Activated CD4-positive, alpha-beta T cell treated with anti-CD3 and anti-CD28 coated beads, Interleukin-2, amount 10 ng/mL, durations not matched to agents 24 days and 14 days (primary cell): ENCODE measurements at places on chromosomes 13 and 19.
A peak's percentile ranks its signal among the peaks of the same experiment; 100 is the strongest.

DNA sequence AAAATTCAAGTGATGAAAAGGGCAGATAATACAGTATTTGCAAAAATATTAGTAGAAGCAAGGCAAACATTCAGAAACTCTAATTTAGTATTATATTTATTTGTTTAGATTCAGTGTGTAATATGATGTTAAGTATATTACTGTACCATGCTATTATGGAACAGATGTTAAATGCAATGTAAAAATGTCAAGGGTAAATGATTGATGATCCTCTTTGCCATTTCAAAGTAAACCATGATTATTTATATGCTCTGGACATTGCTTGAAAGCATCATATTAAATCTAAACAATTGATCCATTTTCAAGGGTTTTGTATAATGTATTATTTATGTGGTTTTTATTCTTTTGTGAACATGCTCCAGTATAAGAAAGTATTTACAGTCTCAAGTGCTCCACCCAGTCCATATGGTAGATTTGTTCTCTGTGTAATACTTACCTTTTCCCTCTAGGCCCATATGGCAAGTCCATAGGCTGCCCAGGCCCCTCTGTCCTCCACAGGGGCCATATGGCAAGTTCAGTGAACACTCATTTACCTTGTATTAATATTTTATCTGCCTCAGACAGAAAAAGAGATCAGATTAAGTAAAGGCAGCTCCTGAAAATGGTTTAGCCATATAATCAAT is 353.5 kb downstream of the DACH1 start:
- no peak for DNase-seq

DNA sequence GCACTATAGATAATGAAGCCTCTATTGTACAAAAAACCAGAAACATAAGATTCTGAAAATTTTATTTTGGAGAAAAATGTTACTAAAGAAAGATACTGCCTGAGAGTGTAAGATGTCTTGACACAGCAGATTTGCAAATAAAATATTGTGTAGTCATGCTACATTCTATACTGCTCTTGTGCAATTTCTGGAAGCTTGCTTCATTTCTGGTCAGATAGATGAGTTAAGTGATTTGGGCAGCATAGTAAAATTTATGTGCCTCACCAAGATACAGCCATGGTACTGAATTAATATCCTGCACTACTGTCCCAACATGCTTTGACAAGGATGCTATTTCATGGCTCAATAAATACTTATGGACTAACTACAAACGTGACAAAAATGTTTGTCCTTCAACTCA is 55.1 kb upstream of the STARD13 start:
- no peak for DNase-seq

- DNase-seq, result no peak
Measured at GRCh38 chr19:30744741-30745475, 372.7 kb downstream of the ZNF536 start.

GRCh38 chr13:97758317-97758716 is 195.2 kb upstream of the IPO5 start:
- peak; percentile 6 for DNase-seq

DNA sequence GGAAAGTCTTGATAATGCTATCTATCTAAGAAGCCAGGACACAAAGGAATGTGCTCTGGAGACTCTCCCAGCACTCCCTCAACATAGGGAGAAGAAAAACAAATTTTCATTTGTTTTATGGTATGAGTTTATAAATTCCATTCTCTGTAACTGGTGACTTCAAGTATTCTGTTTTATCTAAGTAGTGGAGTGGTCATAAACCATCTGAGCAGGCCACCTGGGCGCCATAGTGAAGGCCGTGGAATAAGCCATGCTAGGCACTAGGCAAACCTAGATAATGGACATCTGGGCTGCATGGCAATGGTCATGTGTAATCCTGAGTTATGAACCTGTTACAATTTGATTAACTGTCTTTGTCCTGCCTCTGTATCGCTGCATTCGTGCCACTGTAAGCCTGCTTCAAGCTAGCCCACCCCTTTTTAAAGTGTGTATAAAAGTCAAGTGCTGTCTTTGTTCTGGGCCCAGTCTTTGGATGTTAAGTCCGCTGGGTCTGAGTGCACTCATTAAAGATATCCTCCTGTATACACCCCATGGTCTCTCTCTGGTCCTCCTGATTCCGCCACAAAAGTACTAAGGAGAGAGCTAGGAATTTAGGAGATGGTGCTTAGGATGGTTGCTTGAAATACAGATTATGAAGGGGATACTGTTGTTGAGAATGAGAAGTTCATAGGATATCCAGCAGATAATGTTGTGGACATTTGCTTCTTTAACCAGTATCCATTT is 13.2 kb downstream of the GTF2F2 start:
- no peak for DNase-seq

DNA sequence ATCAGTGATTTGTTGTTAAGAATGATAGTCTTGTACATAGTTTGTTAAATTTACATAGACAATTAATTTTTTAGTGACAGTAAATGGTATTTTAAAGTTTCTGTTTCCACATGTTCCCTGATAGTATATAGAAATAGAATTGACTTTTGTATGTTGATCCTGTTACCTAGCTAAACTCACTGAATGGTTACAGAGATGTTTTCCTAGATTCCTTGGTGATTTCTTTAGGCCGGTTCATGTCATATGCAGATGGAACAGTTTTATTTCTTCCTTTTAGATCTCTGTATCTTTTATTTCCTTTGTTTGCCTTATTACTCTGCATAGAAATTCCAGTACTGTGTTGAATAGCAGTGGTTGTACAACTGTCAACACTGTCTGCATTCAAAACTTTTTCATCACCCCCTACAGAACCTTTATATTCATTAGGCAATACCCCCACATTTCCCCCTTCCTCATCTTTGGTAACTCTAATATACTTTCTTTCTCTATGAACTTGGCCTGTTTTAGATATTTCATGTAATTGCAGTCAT is 86.3 kb downstream of the NBEA start:
- no peak for DNase-seq

GRCh38 chr13:84865783-84866221 is 933.4 kb downstream of the SLITRK6 start:
- DNase-seq, result no peak

GRCh38 chr13:79621449-79621848 is 140.5 kb downstream of the NDFIP2 start:
- no peak for DNase-seq

DNA sequence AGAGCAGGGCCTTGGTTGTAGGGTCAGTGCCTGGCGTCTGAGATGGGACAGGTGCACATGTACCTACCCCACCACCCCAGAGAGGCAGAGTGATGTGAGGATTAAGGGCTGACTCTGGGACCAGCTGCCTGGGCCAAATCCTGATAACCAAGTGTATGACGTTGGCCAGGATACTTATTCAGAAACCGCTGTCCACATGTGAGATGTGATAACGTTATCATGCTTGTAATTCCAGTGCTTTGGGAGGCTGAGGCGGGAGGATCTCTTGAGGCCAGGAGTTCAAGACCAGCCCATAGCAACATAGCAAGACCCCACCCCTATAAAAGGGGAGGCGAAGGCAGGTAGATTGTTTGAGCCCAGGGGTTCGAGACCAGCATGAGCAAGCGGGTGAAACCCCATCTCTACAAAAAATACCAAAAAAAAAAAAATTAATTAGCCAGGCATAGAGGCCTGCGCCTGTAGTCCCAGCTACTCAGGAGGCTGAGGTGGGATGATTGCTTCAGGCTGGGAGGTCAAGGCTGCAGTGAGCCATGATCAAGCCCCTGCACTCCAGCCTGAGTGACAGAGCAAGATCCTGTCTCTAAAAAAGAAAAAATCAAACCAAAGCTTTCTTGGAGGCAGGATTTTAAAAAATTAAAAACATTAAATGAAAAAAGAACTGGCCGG is 10.0 kb downstream of the ADGRE5 start:
- no peak for DNase-seq

GRCh38 chr13:80499536-80500290 is 158.8 kb upstream of the SPRY2 start:
- no peak for DNase-seq

GRCh38 chr19:389935-390289 is 19.0 kb downstream of the C2CD4C start:
- no peak for DNase-seq

DNA sequence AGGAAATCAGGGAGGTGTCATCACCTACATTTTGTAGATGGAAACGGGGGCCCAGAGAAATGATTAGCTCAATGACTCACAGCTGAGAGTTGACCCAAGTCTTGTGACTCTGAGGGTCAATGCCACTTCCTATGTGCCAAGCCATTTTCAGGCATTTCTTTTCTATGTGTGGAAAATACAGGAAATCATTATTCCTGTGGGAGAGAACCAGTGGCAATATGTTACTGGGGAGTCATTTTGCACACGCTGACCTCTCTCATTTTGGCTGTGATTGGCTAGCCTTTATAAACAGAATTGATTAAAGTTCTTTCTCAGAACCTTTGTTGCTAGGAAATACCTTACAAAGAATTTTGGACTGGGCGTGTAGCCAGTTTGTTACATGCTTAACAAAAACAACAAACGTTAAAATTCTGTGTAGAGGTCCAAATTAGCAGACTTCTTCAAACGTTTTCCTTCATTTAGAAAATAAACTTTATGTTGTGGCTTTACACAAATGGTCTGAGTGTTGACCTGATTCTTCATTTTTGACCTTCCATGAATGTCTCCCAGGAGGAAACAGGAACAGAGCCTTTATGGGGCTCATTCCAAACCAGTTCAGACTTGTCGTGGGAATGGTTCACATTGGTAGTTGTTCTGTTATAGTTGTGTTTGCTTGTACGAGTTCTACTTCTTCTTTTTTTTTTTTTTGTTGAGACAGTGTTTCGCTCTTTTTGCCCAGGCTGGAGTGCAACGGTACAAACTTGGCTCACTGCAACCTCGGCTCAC is 11.4 kb downstream of the PCCA start:
- DNase-seq, result no peak

DNA sequence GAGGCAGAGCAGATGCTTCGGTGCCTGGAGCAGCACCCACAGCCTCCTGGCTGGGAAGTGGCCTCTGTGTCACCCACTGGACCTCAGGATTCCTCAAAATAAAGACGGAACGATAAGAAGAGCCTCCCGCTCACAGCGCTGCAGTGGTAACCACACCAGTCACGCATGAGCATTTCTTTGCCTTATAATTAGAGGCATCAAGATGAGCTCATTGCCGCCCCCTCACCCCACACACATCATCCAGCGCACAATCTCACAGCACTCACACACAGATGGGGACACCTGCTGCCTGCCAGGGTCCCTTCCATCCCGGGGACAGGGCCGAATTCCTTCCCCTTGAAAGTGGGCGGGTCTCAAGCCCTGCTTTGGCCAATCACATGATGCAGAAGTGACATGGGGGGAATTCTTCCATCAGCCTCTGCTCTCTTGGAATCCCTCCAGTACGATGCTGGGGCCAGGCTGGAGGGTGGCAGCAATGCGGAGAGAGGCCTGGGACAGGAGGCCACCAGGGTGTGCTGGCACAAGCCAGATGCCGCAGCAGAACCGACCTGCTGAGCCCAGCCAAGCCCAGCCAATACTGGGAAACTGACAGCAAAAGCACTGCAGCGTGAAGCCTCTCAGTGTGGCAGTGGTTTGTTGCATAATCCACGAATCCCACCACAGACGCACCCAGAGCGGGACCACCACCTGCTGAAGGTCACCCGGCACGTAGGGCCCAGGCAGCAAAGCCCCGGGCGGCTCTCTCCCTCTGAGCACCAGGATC is 16.0 kb downstream of the PIP5K1C start:
- DNase-seq, result no peak

- no peak for DNase-seq
Measured at GRCh38 chr19:8120636-8121480, 28.5 kb downstream of the FBN3 start.

GRCh38 chr19:4326837-4327251 is 11.8 kb downstream of the STAP2 start:
- DNase-seq, result peak; percentile 70

GRCh38 chr19:32339988-32340874 is 5.2 kb upstream of the ZNF507 start:
- peak; percentile 83 for DNase-seq

DNA sequence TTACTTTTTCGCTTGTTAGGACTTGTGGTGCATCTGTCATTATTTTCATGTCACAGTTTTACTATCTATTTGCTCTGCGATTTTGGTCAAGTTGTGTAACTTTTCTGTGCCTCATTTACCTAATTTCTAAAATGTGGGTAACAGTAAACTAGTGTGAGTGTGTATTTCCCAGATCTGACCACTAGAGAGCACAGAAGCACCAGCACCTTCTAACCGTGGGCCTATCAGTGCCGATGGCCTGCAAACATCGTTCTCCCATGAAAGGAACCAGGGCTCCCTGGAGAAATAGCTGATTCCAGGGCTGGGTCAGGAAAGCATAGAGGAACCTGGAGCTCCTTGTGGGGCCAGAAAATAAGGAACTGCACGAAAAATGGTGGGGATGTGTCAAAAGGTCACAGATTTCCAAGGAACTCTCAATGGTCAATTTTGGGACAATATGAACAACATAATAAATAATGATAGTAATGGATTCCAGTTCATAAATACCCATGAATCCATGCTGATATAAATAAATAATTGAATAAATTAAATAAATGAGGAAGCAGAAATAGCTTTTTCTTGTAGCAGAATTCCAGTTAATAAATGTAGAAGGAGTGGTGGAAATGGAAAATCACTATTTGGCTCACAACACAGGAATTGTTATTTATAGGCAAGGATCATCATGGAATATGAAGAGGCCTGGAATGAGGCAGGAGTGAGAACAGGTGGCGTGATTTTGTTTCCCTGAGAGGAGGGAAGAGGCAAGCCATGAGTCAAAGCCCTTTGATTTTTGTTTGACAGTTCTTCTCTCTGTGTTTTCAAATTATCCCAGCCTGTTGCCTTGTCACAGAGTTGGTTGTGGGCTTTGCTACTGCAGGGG is 31.1 kb downstream of the CEACAM8 start:
- DNase-seq, result peak; percentile 71

DNA sequence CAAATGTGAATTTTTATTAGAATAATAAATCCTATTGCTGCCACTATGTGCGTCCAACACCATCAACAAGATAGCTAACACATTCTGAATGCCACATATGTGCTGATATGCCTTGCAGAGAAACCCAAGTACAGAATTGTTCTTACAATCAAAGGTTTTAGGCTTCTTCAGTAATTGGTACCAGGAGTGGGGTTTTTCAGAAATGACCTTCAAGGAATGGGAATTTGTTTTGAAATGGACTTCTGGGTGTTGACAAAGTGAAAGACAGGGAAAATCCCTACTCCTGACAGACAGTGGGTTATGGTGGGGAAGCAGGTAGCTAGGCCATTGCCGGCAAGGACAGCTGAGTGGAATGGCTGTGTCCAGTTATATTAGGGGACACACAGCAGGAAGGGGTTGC is 5.7 kb downstream of the SYT3 start:
- DNase-seq, result no peak

DNA sequence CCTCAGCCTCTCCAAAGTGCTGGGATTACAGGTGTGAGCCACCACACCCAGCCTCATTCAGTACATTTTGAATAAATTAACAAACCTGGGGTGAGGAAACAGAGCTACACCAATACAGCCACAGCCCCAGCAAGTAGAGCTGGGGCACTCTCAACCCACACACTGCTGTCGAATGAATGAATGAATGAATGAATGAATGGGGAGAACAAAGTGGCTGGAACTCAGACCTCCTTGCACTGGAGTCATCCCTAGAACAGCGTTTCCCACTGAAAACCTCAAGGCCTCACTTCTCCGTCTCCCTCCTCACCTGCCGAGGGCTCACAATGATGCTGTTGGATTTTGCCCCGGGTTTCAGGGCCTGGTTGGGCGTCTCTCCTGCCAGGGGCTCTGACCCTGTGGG is 2.8 kb downstream of the ERCC1 start:
- no peak for DNase-seq

GRCh38 chr19:47239610-47240296 is 8.8 kb upstream of the BBC3 start:
- DNase-seq, result peak; percentile 87

GRCh38 chr13:80255946-80256345 is 85.0 kb downstream of the SPRY2 start:
- DNase-seq, result no peak

- DNase-seq, result no peak
Measured at GRCh38 chr13:103222683-103223082, 156.5 kb upstream of the SLC10A2 start.
